B cell (primary cell): ENCODE measurements at places on chromosomes 13 and 19.
A peak's percentile ranks its signal among the peaks of the same experiment; 100 is the strongest.

DNA sequence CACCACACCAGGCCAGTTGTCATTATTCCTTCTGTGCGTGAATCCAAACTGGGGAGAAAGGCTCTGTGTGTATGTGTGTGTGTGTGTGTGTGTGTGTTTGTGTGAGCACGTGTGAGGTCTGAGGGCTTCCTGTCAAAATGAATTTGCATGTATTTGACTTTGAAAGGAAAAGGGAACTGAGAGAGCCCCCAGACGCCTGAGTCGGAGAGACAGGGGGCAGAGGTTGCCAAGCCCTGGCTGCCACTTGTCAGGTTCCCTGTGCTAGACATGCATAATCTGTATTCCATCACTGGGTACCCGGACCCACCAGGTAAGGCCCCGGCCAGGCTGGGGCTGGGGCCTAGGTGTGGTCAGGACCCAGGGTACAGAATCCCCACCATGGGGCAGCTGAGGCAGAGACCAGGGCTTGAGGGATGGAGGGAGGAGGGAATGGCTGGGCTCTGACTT is at the start of gene CLEC17A:
TSS of gene CLEC17A (plus strand) at position 191 of the 447 bp plus-strand sequence. CDS start at position 268, 77 bp downstream.
- H3K4me3 ChIP-seq, result peak within 1 kb of the TSS; percentile 85
- H3K27me3 ChIP-seq, result no peaks in the 10 kb centered on the region
- peak within 1 kb of the TSS; percentile 79 for H3K27ac ChIP-seq

DNA sequence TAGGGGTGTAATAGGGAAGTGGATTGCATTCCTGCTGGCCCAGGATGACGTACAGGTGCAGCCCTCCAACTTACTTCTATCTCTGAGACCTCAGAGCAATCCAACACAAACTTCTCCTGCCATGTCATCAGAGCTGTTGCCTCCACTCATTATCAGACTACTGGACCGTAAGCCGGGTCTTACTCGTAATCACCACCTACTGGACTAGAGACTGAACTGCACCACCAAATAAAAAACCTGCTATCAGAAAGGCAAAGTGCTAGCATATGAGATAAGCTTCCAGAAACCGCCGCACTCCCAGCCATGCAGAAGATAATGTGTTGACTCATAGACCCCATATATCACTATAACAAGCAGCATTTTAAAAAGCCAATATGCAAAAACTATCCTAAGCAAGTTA is 102.0 kb downstream of the SLITRK1 start:
- no peaks in the 10 kb centered on the region for H3K36me3 ChIP-seq
- no peaks in the 10 kb centered on the region for H3K4me1 ChIP-seq
- H3K27me3 ChIP-seq, result no peaks in the 10 kb centered on the region
- H3K4me3 ChIP-seq, result no peak overlapping the region

DNA sequence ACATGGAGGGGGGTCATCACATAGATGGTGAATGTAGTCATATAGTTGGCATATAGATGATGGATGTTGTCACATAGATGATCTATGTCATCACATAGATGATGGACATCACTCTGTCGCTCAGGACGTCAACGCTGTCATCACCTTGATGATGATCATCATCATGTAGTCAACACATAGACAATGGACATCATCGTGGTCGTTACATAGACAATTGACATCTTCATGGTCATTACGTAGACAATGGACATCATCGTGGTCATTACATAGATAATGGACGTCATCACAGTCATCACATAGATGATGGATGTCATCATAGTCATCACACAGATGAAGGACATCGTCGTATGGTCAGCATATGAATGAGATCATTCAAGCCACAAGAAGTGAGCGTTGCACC is 28.6 kb upstream of the SLC15A1 start:
- no peak overlapping the region for H3K4me3 ChIP-seq
- no peaks in the 10 kb centered on the region for H3K4me1 ChIP-seq
- DNase-seq, result no peak
- H3K36me3 ChIP-seq, result no peaks in the 10 kb centered on the region
- H3K27me3 ChIP-seq, result peaks cover 6% of the 10 kb centered on the region
- H3K27ac ChIP-seq, result no peak overlapping the region

DNA sequence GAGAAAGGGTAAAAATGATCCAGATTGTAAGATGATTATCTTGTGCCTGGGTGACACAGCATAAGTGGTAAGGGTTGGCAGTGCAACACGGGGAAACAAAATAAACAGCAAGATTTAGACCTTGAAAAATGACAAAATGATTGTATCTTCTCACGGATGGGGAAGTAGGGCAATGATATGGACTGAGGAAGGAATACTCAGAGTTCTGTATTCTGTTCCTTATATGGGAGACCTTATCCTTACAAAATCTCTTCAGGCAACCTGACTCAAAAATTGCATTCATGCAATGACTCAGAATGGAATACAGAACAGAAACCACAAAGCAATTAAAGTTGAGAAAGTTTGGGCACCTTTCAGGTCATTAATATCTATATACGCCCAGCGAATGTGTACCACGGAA is 149.0 kb downstream of the HS6ST3 start:
- H3K4me3 ChIP-seq, result no peak overlapping the region
- no peak overlapping the region for H3K27ac ChIP-seq
- no peaks in the 10 kb centered on the region for H3K36me3 ChIP-seq
- no peaks in the 10 kb centered on the region for H3K27me3 ChIP-seq

- H3K4me3 ChIP-seq, result no peak overlapping the region
- H3K27ac ChIP-seq, result no peak overlapping the region
- no peak for DNase-seq
- no peaks in the 10 kb centered on the region for H3K36me3 ChIP-seq
Measured at GRCh38 chr13:43348397-43348796, 325.0 kb downstream of the DNAJC15 start.

GRCh38 chr13:59024434-59024833 is 1139.3 kb downstream of the DIAPH3 start:
- H3K27ac ChIP-seq, result no peak overlapping the region
- no peak overlapping the region for H3K4me3 ChIP-seq
- H3K27me3 ChIP-seq, result no peaks in the 10 kb centered on the region
- no peaks in the 10 kb centered on the region for H3K4me1 ChIP-seq

DNA sequence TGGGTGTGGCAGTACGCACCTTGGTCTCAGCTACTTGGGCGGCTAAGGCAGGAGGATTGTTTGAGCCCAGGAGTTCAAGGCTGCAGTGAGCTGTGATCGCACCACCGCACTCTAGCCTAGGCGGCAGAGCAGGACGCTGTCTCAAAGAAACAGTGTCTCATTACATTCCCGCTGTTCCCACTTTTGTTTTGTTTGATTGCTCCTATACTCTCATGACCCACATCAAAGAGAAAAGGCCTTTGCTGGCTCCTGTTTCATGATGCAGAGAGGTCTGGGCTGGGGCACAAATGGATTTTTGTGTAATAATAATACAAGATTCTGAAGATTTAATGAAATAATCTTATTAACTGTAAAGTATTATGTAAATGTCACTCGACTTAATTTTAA is 85.7 kb downstream of the LACC1 start:
- no peak overlapping the region for H3K4me3 ChIP-seq
- no peak overlapping the region for H3K27ac ChIP-seq
- DNase-seq, result no peak
- H3K36me3 ChIP-seq, result no peaks in the 10 kb centered on the region
- no peaks in the 10 kb centered on the region for H3K27me3 ChIP-seq

DNA sequence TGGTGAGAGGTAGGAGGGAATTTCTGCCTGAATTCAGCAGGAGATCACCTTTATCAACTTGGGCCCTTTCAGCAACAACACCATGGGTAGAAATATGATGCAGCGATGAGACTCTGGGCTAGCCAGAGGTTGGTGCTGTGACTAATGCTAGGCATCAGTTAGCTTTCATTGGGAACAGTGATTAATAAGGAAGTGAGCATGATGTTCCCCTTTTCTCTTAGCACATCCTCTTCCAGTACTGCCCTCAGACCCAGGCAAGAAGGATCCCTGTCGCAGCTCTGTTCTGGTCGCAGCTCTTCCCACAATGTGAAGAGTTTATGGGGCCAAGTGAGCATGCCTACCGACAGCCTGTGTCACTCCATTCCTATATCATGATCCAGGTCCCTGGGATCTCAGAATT is 100.5 kb downstream of the FLT1 start:
- peaks cover 2% of the 10 kb centered on the region for H3K36me3 ChIP-seq
- no peak overlapping the region for H3K4me3 ChIP-seq
- no peak for DNase-seq
- H3K27me3 ChIP-seq, result no peaks in the 10 kb centered on the region
- H3K4me1 ChIP-seq, result no peaks in the 10 kb centered on the region

- no peaks in the 10 kb centered on the region for H3K36me3 ChIP-seq
- H3K27ac ChIP-seq, result no peak overlapping the region
- peaks cover 8% of the 10 kb centered on the region for H3K27me3 ChIP-seq
Measured at GRCh38 chr19:29873801-29874575, 62.2 kb downstream of the CCNE1 start.

- H3K4me3 ChIP-seq, result no peak overlapping the region
- H3K27ac ChIP-seq, result no peak overlapping the region
Measured at GRCh38 chr13:102879793-102880499, 34.1 kb downstream of the ERCC5 start.

DNA sequence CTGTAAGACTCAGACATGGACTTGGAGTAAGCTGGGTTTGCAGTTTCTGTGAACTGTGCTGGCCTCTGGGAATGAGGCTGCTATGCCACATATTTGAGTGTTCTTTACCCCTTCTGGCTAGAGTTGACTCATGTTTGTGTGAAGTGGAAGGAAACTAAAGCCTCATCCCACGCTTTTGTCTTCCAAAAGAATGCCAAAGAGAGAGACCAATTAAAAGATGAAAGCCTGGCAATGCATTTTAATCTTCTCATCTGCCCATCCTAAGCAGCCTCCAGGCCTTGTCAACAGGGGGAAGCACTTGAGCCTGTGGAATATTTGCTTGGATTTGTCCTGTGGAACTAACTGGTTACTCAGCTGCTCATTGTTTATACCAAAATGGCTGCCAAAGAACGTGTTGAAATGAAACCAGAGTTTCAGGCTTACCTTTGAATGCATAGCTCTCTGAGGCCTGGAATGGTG is 49.1 kb downstream of the LMO7 start:
- no peak overlapping the region for H3K27ac ChIP-seq
- H3K36me3 ChIP-seq, result no peaks in the 10 kb centered on the region
- no peak overlapping the region for H3K4me3 ChIP-seq
- H3K4me1 ChIP-seq, result no peaks in the 10 kb centered on the region

DNA sequence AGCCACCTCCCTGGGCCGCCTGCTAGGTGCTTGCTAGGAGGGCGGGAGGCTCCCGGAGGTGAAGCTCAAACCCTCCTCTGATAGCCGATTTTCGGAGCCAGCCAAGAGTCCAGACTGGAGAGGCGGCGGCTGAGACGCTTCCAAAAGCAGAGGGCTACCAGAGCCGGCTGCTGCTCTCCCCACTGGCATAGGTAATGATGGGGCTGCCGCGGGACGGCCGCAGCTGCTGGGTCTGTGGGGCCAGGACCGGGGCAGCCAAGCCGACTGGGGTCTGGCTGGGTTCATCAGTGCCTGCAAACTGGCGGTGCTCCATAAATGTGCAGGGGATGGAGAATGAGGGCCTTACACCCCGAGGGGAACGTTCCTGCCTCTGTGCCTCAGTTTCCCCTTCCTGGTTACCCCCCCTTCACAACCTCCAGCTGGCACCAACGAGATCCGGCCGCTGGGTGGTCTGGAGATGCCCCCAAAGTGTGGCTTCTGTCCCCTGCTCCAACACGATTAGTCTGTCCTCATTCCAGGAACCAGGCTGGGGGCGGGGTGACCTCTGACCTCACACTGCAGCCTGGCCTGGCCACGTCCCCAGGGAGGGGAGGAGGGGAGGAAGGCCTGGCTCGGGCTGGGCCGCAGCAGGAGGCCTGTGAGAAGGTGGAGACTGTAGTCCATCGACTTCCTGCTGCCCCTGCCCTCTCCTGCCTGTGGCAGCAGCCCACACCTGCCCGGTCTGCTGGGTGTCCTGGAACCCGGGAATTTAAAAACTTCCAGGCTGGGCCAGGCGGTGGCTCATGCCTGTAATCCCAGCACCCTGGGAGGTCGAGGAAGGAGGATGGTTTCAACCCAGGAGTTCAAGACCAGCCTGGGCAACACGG is 3.8 kb upstream of the WDR18 start:
- H3K27me3 ChIP-seq, result no peaks in the 10 kb centered on the region
- peaks cover 26% of the 10 kb centered on the region for H3K4me1 ChIP-seq
- no peaks in the 10 kb centered on the region for H3K36me3 ChIP-seq

DNA sequence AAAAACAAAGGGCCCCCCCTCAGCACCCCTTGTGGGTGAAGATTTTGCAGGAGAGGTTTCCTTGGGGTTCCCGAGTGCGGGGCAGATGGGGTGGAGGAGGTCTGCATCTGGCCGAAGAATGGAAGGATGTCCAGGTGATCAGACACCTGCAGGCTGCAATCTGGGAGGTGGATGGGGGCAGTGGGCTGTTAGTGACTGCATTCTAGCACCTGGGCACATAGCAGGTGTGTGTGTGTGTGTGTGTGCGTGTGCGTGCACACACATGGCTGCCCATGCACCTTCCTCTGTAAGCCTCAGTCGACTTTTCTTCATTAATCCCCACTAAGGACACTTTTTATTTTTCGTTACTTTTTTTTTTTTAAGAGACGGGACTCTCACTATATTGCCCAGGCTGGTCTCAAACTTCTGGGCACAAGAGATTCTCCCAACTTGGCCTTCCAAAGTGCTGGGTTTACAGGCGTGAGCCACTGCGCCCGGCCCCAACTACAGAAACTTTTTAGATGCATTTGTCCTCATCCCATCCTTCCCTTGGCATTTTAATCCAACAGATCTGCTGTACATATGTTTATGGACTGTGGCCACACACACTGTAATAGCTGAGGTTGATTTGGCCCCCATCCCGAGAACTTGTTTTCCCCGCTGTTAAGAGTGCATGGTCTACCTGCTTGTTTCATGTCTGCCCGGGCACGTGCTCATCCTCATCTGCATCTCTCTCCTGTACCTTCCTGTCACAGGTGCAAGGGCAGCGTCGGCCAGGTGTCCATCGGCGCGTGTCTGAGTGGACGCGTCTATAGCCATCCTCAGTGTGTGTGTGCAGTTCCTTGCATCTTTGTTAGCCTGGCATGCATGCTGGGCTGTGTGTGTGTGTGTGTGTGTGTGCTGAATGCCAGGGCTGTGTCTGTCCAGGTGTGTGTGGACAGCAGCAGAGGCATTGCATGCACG is 731 bp downstream of the MAG start:
- no peak overlapping the region for H3K27ac ChIP-seq
- no peaks in the 10 kb centered on the region for H3K27me3 ChIP-seq
- no peak for DNase-seq
- H3K4me3 ChIP-seq, result no peak overlapping the region
- no peaks in the 10 kb centered on the region for H3K36me3 ChIP-seq

- H3K27me3 ChIP-seq, result peaks cover 8% of the 10 kb centered on the region
- no peaks in the 10 kb centered on the region for H3K4me1 ChIP-seq
- no peak overlapping the region for H3K27ac ChIP-seq
- H3K4me3 ChIP-seq, result no peak overlapping the region
Measured at GRCh38 chr19:46101293-46101692, 23.2 kb downstream of the IGFL3 start.

DNA sequence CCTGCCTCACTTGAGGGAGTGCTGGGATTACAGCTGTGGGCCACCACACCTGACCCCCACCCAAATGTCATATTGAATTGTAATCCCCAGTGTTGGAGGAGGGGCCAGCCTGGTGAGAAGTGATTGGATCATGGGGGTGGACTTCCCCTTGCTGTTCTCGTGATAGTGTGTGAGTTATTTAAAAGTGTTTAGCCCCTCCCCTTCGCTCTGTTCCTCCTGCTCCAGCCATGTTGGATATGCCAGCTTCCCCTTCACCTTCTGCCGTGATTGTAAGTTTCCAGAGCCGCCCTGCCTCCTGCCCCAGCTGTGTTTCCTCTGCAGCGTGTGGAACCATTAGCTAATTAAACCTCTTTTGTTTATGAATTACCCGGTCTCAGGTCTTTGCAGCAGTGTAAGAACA is 13.7 kb downstream of the CHAMP1 start:
- no peak overlapping the region for H3K27ac ChIP-seq
- no peaks in the 10 kb centered on the region for H3K27me3 ChIP-seq
- H3K4me3 ChIP-seq, result no peak overlapping the region
- DNase-seq, result no peak
